Smooth muscle cell of the brain vasculature (primary cell): ENCODE measurements at places on chromosomes 12 and 14.

DNA sequence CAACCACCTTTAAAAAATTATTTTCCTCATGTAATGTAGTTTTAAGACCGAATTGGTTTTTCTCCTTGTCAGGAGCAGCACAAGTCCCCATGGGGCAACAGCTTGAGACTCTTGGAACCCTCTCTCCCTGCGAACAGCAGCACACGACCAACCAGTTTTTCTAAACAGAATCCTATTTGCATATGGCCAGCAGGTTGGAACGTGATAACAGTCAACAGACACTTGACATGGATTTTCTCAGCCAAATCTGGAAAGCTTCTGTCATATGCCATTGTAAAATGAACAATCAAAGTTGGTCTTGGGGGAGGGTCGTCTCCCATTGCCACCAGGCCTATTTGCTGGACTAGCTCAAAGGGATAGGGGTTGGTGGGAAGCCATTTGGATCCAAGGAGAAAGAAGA is 1915.0 kb upstream of the FLRT2 start:
- no peak for DNase-seq

GRCh38 chr12:122840580-122841513 is 5.6 kb downstream of the HIP1R start:
- no peak for DNase-seq

GRCh38 chr14:75847584-75847983 is 134.2 kb downstream of the TGFB3 start:
- DNase-seq = no peak

DNA sequence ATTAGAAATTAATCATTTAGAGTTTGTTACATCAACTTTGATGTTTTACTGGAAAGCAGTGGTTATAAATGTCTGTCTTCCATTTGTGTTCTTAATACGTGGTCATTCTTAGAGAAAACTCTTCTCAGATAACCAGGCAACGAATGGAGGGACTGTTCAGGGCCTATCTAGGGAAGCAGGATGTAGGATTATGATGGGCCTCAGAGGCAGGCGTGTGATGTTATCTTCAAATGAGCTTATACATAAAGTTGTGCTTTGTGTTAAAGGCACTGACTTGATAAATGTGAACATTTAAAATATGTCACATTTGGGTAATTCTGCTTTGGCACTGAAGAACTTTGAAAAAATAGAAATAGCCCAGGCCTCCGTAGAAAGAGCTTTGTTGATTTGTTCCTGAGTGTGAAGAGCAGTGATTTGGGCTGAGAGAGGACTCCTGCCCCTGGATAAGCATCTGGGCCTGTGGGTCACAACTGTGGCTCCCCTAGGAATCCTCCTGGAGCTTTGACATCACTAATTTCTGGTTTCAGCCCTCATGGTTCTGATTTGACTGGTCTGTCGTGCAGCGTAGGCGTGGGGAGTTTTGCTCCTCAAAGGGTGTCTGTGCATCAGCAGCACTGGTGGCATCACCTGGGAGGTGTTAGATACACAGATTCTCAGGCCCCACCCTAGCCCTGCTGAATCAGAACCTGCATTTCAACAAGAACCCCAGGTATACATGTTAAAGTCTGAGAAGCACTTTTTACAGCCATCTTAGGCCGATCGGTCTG is 55.4 kb downstream of the SAMD4A start:
- no peak for DNase-seq

GRCh38 chr14:75711796-75712211 is 50.8 kb downstream of the TTLL5 start:
- peak; percentile 71 for DNase-seq

GRCh38 chr12:52691076-52691840 is 11.1 kb upstream of the KRT1 start:
- no peak for DNase-seq

DNA sequence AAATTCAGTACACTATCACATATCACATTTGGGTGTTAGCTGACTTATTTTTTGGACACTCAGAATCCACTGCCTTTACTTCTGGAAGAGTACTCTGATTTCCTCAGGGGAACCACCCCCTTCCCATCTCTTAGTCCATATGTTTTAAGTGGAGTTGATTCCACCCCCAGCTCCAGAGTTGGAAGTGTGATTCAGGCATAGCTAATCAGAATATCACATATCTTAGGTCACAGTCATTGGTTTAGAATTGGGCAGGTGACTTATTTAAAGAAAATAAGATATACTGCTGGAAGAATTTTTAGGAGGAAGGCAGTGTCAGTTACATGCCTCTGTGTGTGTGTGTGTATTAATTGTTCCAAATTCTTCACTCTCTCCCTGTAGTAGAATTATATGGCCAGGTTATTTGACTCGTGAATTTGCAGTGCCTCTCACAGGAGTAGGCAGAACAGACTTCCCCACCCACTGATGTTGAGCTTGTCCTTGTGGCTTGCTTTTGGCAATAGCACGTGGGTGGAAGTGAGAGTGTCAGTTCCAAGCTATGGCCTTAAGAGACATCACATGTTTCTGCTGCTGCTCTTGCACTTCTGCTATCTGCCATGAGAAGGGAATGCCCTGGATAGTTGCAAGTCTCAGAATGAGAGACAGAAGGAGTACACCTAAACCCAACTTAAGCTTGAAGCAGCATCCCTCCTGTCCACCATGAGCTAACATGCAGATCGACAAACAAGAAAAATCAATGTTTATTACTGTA is 6.4 kb upstream of the GAS2L3 start:
- DNase-seq = no peak

DNA sequence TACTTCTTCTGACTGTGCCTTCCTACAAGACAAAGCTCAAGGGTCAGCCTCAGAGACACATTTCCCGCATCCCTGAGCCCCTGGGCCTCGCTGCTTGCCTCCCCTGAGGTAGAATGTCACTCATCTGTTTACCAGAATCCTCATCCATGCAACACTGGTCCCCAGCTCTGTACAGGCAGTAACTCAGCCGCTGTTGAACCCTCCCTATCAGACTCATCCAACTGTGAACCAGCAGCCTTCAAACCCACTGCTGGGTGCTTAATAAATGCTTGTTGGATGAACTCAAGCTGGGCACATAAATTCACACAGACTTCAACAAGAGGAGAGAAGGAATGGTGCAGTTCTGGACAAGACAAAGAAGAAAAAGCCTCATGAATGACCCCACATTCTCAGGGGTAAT is 6.1 kb downstream of the NT5DC3 start:
- no peak for DNase-seq

DNA sequence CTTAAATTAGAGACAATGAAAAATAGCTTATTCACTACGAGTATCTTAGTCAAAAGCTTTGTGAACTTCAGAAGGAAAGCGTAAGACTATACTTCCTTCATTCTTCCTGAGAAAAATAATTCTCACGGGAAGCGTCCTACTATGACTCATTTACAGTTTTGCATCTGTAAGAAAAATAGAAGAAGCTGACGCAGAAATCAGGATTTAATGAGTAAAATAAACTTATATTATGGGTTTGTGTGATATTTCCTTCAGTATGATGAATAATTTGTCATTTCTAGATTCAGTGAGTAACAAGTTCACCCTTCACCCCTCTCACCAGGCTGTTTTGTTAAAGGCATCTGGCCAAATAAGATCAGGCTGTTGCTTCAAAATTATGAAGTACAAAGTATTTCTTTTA is 17.8 kb upstream of the PDE3A start:
- peak; percentile 73 for DNase-seq

DNA sequence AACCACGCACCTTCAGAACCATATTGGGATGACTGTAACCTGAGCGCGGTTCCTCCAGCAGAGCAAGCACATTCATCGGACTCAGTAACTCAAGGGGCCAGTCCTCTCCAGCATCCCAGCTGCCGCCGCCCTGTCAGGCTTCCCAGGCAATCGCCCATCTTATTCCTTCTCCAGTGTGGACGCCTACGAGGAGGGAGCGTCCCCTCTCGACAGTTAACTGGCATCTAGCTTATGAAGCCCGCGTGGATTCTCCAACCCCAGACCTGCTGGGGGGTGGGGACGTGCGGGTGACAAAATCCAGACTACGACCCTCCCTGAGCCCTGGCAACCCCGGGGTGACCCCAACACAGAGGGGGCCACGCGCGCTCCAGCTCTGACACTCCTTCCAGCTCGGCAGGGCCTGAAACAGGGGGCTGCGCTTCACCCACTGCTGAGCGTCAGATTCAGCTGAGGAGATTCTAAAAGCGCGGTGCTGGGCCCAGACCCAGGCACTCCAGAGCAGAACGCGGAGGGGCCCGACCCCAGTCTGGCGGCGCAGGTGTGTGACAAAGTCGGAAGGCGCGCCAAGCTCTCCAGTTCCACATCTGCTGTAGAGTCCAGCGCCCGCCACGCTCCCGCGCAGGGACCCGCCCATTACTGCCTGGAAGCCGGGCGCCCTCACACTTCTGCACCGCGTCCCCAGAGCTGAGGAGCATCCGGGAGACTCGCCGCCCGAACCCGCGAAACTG is 43.9 kb upstream of the ESR2 start:
- peak; percentile 17 for DNase-seq

GRCh38 chr12:127629066-127629820 is 637.7 kb upstream of the TMEM132C start:
- no peak for DNase-seq

GRCh38 chr14:60668431-60669112 is 19.3 kb upstream of the SIX1 start:
- DNase-seq = no peak

DNA sequence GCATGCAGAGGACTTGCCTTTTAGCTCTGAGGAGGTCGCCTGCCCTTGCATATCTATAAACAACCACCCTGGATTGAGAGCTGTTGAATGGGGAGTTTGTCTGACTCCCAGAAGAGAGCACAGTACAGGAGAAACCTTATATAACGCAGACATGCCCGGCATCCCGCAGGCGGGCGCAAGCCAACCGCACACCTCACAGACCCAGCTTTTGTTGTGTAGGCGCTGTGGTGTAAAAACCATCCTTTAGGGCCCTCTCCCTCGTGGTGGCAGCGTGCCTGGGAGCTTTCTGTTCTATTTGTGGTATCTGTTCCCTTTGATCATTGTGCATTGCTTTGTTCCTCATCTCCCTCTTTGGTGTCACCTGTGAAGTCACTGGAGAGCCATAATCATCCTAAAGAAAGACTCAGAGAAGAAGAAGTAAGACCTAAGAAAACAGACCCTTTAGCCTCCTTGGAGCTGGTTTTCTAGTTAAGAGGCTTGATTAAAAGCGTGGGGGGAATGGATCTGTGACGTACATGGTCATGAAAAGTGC is 77.7 kb downstream of the ETV6 start:
- DNase-seq = no peak

DNA sequence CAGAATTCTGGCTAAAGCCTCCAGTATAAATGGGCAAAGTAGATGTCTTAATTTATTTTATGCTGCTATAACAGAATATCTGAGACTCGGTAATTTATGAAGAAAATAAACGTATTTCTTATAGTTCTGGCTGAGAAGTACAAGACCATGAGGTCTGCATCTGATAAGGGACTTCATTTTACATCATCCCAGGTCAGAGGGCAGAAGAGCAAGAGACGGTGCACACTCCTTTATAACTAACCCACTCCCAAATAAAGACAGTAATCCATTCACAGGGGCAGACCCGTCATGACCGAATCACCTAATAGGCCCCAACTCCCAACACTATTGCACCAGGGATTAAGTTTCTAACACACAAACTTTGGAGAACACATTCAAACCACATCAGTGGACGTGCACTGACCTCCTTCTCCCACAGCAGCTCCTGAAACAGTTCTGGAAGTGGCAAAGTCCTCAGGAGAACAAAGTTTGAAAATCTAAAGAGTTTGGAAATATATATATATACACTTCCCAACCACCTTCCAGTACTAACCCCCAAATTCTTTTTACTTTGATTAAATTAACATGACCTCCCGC is 116.5 kb downstream of the MED13L start:
- DNase-seq = no peak

GRCh38 chr12:72753571-72753970 is 481.4 kb downstream of the TRHDE start:
- no peak for DNase-seq

DNA sequence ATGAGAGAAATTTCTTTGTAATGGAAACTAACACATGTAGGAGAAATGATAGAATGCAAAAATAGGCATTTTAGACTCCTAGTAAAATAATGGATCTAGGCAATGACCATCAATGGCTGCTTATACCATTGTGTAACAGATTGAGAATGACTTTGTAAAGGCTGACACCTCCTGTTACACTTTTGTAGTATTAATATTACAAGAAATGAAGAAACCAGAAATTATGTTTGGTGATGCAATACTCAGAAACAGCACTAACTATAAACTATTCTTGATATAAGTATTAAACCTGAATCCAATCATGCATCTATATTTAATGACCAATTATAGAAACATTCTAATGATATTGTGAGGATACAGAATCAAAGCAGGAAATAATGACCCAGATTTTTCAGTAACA is 108.5 kb upstream of the CNTN1 start:
- no peak for DNase-seq
